Cortex of kidney (tissue), 1 donor: ENCODE measurements at places on chromosomes 2 and 18.

DNA sequence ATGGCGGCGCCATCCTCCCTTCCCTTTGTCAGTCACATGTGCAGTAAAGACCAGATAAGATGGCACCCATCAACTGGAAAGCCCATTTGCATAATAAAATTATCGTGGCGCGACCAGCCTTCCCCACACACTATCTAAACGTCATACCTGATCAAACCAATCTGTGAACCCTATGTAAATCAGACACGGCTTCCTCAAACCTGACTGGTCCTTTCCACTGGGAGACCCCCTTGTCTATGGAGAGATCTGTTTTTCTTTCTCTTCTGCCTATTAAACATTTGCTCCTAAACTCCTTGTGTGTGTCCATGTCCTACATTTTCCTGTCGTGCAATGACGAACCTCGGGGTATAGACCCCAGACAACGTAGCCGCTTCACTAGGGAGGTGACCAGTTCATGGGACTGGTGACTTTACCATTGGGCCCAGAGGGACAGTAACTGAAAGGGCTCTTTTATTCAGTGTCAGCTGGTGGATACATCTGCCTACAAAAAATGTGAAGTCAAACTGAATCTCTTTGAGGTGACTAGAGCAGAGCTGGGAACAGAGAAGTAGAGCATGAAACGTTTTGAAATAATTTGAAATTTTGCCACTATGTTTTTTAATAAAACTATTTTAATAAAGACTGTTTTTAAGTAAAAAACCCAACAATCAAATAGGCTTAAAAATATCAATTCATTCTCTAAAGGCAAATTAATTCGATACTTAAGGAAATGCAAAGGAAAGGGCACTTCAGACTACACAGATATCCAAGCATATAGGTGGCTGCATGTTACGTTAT, 87.5 kb downstream of the SOCS6 start:
- DNase-seq = no peak

DNA sequence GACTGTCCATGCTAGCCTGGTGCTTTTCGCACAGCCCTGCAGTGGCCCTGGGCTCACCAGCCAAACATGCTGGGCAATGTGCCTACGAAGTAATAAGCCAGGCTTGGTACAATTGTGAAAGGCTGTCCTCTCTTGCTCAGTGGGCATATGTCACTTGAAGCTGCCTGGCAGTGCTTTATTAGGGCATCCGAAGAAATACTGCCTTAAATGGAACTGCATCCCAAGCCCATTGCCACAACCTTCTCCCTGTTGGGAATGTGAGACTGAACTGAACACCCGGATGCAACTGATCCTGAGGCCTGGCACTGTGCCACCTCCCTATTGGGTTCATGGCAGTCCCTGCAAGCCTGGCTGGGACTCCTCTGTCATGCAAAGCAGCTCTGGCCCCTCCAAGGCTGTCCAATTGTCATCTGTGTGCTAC, 15.9 kb downstream of the CAPG start:
- DNase-seq = no peak

- DNase-seq = no peak
Observed at GRCh38 chr2:236085647-236086046, 82.5 kb downstream of the GBX2 start.

- no peak for DNase-seq
Observed at GRCh38 chr2:155030296-155030695, 331.8 kb downstream of the KCNJ3 start.

DNA sequence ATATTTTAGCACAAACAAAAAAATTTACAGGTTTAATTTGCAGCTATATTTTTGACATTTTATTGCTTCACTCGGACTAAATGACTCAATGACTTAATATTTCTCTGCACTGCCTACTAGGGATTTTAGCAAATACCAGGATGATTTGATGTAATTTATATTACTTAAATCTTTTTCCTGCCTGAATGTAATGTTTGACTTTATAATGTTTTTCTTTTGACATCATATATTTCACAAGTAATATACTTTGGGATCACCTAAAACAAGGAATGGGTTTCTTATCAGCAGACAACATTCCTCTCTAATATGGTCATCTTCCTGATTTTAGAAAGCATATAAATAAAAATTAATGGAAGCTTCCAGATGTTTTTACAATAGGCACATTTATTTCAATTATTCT, 253.2 kb upstream of the EPC2 start:
- no peak for DNase-seq

GRCh38 chr2:1324884-1325283, 88.4 kb upstream of the TPO start:
- DNase-seq = no peak

- DNase-seq = no peak
Observed at GRCh38 chr2:144143294-144144151, 376.4 kb downstream of the ZEB2 start.

- no peak for DNase-seq
Observed at GRCh38 chr2:230525682-230526081, 109.7 kb downstream of the SP100 start.

DNA sequence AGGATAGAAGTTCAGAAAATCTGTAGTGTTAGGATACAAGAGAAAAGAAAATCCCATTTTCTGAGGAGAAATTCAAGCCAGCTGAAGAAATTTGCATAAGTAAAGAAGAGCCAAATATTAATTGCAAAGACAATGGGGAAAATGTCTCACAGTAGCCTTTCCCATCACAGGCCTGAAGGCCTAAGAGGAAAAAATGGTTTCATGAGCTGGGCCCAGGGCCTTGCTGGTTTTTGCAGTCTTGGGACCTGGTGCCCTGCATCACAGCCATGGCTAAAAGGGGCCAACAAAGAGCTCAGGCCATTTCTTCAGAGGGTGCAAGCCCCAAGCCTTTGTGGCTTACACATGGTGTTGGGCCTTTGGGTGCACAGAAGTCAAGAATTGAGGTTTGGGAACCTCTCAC, 413.6 kb upstream of the CYRIA start:
- no peak for DNase-seq

- DNase-seq = no peak
Observed at GRCh38 chr18:3061581-3062312, 48.8 kb upstream of the LPIN2 start.

- DNase-seq = no peak
Observed at GRCh38 chr18:48527461-48527860, 11.4 kb upstream of the CTIF start.

DNA sequence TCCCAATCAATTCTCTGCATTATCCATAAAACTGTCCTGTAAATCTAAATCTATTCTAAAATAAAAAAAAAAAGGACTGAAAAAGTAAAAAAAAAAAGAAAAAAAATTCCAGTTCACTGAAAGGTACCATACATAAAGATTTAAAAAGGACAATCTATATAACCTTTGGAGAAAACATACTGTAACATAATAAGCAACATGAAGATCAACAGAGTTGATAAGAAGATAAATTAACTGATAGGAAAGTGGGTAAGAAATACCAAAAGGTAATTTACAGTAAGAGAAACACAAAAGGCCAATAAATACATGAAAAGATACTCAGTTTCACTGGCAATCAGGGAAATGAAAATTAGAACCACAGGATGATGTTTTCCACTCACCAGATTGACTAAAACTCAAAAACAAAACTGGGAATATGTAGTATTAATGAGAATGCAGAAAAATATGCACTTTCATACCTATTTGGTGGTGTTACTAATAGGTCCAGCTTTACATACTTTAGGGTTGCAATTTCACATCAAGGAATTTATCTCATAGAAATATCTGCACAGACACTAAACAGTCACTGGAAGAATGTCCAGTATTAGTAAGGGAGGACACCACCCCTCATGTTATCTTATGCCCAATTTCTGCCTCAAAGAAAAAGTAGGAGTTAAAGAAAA, 48.3 kb upstream of the SEMA4C start:
- DNase-seq = no peak

DNA sequence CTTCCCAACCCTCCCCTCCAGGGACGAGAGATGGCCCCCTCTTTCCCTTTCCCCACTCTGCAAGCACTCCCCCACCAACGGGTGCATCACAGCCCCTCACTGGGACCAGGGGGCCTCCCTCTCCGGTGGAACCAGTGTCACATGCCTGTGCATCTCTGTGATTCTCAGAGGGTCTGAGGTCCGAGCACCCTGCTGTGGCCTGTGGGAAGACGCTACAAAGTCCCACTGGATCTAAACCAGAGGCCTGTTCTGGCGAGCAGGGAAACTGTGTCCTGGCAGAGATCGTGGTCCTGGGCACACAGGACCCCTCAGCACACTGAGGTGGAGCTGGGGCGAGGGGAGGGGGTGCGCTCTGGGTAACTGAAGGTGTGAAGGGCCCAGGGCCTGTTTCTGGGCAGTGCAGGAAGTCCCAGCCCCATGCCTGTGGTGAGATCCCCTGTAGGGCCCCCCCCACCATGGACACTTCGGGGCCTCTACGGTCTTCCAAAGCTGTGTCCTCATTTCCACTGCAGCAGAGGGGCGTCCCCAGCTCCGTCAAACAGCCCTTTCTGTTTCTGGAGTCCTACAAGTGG, 8.0 kb downstream of the SNORC start:
- no peak for DNase-seq

DNA sequence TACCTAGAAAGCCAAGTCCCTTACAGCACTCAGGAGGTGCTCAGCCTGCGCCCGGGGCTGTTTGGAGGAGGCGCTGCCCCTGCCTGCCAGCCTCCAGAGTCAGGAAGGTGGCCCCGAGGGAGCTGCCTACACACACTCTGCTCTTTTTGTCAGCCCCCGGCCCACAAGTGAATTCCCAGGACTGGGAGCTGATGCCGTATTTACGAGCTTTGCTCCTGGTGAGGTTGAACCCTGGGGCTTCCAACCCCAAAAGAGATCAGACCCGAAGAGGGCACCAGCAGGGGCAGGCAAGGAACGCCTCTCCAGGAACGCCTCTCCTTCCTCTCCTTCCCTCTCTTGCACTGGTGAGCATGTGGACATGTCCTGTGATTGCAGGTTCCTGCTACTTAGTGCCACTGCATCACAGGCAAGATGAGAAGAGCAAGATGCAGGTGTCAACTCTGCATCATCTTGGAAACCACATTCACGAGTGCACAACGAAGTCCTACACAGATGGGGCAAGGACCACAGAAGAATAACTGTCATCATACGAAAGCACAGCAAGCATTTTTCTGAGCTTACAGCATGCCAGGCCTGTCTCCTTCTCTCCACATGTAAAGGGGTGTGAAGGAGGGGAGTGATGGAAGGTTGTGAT, 126.7 kb downstream of the NDUFA10 start:
- no peak for DNase-seq

GRCh38 chr18:8742387-8743361, 37.3 kb downstream of the MTCL1 start:
- no peak for DNase-seq

GRCh38 chr2:63594660-63595059, 5.9 kb downstream of the MDH1 start:
- DNase-seq = no peak

- no peak for DNase-seq
Observed at GRCh38 chr2:29066271-29066860, 8.0 kb downstream of the PCARE start.

- no peak for DNase-seq
Observed at GRCh38 chr18:9613550-9614400, 584 bp downstream of the PPP4R1 start.

DNA sequence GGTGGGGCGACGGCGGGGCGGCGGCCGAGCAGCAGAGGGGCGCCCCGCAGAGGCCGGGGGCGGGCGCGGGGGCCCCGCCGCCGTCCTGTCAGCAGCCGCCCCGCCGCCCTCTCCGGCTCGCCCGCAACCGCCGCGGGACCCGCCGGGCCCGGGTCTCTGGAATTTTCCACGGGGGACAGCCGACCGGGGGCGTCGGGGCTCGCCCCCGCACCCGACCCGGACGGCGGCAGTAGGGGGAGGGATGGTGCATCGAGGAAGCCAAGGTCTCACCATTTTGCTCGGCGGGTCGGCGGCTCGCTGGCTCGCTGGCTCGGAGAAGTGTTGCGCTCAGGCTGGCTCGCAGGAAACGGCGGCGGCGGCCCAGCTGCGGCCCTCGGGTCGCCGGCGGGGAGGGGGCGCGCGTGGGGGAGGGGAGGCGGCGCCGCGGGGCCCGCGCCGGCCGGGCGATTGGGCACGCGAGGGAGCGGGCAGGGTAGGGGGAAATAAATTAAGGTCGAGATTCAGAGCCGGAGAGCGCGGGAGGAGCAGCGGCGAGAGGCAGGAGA, 405 bp downstream of the PPP3R1 start:
- DNase-seq = no peak

GRCh38 chr2:151760139-151760650, 25.9 kb upstream of the NEB start:
- DNase-seq = no peak

DNA sequence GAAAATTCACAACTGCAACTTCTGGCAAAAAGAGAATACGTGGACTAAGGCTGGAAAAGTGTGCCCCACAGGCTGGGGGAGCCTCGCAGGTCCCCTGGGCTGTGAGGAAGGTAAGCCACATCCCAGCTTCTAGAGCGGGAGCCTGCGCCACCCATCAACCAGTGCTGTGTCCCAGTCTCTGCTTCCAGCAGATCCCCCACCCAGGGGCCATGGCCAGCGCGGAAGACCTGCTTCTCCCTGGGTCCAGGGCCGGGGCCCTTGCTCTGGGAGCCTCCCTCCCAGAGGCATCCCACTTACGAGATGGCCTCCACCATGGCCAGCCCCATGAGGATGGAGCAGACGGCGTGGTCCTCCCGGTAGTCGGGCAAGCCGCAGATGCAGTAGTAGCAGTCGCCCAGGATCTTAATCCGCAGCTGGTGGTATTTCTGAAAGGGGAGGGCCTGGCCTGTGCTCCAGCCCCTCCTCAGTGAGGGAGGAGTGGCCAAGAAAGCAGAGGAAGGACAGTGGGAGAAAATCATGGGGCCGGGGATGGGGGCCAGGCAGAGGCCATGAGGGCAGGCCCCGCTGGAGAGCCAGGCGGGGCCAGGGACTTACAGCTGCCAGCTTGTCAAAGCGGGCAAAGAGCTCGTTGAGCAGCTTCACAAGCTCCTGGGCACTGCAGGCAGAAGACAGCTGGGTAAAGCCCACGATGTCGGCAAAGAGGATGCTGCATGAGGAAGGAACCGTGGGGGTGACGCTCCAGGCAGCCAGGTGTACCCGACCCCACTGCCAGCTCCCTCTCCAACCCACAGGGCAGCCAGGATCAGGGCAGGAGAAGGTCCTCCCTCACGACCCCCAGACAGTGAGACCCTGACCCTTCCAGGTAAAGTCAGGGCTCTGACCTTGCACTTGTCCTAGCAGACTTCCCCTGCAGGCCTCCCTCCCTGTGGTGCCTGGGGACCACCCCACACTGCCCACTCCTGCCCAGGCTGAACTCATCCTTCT, 48.0 kb downstream of the CENPO start:
- no peak for DNase-seq

GRCh38 chr2:165815299-165816141, 21.5 kb upstream of the GALNT3 start:
- DNase-seq = no peak

GRCh38 chr18:2919600-2919999, 72.8 kb downstream of the EMILIN2 start:
- no peak for DNase-seq
